ENCODE measurements at places on chromosomes 6 and 20.

DNA sequence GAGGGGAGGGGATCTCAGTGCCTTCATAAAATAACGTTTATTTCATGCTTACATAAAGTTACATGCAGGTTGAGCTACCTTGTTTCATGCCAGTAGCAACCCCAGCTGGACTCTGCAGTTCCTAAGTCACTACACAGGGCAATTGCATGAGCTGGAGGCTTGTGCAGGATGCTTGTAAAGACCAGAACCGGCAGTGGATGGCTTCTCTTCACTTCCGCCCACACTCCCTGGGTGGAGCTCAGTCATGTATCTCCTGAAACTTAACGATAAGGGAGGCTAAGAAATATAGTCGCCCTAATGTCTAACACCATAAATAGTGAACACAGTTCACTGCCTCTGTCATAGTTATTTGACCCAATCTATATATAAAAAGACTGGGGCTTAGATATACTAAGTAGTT, 99.4 kb upstream of the RAB32 start:
- no peak for DNase-seq

DNA sequence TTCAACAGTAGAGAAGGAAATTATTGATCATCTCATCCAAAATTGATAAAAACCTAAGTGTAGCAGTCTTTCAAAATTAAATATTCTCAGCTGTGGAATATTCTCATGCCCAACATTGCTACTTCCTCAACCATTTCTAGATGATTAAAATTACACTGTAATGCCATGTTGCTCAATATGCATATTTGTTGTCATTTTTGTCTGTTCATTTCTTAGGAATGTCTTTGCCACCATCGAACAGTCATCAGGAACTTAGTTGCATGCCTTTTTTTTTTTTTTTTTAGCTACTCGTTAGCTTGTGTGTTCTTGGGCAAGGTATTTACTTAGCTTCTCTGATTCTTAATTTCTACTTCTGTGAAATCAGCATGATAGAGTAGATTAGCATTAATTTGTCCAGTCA, 188.6 kb downstream of the DTNBP1 start:
- DNase-seq, result no peak

DNA sequence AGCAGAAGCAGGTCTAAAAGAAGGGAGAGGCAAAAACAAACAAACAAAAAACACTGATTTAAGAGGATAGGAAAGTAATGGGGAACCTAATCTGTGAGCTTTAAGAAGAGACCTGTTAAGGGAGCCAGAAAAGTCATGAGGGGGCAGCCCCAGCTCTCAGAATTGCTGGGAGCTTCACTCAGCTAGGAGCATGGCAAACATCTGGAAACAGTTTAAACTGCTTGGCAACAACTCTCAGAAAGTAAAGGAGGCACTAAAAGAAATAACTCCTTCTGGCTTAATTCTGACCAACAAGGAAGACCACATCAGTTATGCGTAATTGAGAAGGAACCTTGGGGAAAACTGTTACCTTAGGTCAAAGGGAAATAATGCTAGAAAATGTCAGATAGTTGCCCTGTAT, 121.4 kb downstream of the LAMP5 start:
- no peak for DNase-seq

GRCh38 chr6:110646951-110647910, 168.0 kb downstream of the CDK19 start:
- DNase-seq, result no peak

DNA sequence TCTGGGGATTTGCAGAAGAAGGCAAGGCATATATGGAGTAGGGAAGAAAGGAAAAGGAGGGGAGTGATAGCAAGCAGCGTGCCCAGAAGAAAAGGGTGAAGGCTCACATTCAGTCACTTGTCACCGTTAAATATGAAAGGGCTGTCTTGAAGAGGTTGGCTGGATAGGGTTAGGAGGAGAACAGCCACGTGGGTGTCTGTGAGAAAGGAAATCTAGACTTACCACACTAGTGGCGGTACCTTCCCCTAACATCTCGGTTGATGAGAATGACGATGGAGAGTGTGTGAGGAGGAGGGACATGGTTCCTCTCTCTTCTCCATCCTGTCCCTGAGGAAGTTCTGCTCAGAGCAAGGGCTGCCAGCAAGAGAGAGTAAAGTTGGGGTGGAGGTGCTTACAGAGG, 74.3 kb upstream of the CCN6 start:
- DNase-seq, result no peak

DNA sequence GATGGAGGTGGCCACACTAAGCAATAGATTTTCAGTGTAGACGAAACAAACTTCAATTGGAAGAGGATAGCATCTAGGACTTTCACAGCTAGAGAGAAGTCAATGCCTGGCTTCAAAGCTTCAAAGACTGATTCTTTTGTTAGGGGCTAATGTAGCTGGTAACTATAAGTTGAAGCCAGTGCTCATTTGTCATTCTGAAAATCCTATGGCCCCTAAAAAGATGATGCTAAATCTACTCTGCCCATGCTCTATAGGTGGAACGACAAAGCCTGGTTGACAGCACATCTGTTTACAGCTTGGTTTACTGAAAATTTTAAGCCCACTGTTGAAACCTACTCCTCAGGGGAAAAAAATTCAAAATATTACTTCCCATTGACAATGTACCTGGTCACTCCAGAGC, 226.7 kb downstream of the BCAS1 start:
- DNase-seq, result no peak

GRCh38 chr20:39897058-39897457, 792.0 kb downstream of the MAFB start:
- DNase-seq, result no peak

All from CD4-positive, alpha-beta T cell treated with Interleukin-21 for 1 hour (primary cell).